ENCODE measurements at places on chromosomes 7 and 10. TPM values are rescaled to one million over a fixed set of nuclear protein-coding genes. Genes with fewer than 3 reads are reported as not detected.

GPR85 gene
- total RNA-seq, result 1.3 TPM

MKI67 gene
- total RNA-seq, result 15.0 TPM

CCDC3 gene
- 3.3 TPM for total RNA-seq

APBB1IP gene
- not detected for total RNA-seq

DNA sequence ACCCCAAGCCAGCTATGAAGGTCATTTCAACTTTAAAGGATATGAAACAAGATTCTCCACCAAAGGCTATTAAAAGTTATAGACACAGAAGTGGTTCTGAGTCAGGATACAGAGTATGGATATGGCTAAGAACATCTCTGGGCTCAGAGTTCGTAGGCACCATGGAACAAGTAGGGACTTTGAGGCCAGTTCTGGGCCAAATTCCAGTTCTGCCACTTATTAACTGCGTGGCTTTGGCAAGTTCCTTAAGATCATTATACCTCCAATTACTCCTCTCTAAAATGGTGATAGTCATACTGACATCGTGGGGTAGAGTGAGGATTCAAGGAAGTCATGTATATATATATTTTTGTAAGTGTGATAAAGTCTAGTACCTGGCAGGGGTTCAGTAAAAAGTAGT is 105.8 kb upstream of the NFE2L3 start:
- DNase-seq, result no peak

DNA sequence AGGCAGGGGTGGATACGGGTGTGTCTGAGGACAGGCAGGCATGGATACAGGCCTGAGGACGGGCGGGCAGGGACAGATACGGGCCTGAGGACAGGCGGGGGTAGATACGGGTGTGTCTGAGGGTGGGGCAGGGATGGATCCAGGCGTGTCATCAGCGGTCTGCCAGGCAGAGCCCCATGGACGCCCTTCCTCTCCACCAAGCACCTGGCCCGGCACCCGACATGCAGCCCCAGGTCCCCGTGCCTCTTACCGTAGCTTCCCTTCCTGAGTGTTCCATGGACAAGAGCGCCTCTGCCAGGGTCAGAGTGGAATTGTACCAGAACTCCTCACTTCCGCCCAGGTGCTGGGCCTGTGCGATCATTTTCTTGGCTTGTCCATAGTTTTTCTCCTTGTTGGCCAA is 74.6 kb upstream of the NKX6-2 start:
- no peak for DNase-seq

- DNase-seq, result peak; percentile 62
Measured at GRCh38 chr10:7572391-7572790, 94.4 kb downstream of the ITIH5 start.

DNA sequence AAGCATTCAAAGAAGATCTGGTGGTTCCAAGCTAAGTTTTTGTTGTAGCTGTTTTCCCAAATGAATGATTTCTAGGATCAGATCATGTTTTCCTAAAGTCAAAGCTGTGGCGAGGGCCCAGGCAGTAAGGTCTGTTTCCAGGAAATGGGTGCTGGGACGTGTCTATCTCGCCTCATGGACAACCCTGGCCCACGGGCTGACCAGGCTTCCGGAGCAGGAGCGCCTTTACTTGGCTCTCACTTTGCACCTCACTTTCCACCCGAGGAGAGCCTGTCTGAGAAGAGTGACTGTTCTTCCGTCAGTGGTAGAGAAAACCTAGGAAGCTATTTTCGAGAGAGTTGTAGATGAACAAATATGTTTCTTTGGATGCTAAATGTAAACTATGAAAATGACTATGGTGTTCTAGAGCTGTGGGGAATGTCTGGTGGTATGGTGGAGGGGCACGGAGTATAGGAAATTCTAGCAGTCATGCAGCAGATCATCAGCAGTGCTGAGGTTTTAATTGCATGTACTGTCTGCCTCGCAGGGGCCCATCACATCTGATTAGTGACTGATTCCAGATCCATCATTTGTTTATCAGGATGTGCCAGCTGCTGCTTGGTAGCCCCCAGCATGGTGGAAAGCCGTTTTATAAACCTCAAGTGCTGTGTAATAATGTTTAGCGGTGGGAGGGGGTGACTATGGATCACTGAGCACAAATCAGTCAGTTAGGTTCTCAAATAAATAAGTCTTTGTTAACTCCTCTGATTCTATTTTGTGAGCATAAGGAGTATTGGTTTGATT is 66.6 kb downstream of the VWC2 start:
- no peak for DNase-seq

- no peak for DNase-seq
Measured at GRCh38 chr10:70317272-70317942, 33.6 kb upstream of the NPFFR1 start.

GRCh38 chr10:49116509-49117375 is 1.4 kb upstream of the VSTM4 start:
- DNase-seq, result no peak
